ENCODE measurements at places on chromosomes 2 and 18. TPM values are rescaled to one million over a fixed set of nuclear protein-coding genes. Genes with fewer than 3 reads are reported as not detected.

DNA sequence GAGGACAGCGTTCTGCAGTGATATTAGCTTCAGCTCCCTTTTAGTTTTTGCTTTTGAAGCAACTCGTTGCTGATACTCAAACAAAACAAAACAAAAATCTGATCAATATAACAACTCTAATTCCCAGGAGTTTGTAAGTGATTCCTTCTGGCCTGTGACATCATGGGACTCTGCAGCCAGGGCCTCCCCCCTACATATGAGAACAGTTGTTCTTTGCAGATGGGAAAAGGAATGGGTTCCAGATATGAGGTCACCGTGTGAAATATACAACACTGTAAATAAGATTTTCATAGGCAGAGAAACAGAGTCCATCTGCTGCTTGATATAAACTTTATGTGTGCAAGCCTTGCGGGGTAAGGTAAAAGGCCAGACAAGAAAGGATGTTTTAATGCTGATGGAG is 56.7 kb downstream of the DIS3L2 start:
- no peak for DNase-seq

- DNase-seq, result no peak
These were observed 83.3 kb downstream of the RTP5 start for GRCh38 chr2:241952816-241953215.

GRCh38 chr2:160347269-160347863 is 146.2 kb downstream of the RBMS1 start:
- no peak for DNase-seq

DNA sequence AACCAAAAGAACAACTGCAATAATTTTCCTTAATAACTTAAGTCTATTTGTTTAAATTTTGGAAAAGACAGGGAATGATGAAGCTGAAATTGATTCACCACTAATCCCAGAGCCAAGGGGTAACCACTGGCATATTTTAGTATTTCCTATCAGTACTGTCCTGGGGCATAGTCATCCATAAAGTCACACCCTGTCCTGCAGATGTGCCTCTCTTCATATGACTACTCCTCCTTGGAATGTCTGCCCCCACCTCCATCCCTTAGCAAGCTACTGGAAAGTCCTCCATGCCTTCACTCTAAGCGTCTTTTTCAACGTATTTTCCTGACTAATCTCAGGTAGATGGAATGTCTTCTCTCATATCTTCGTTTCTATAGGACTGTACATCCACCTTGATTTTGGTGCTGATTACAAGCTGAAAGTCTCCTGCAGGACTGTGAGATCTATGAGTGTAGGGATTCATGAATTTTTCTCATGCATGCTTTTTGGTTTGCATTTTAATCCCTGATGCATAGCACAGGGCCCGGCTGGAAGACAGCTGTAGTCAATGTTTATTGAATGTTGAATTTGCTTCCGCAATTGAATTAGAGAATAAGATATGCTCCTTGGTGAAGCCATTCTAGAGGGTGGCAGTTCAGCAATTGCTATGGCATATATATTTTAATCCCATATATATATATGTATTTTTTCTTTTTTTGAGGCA is 85.6 kb downstream of the MOGAT1 start:
- no peak for DNase-seq

Gene CNRIP1
- not detected for total RNA-seq

Gene SKOR2
- total RNA-seq, result 0.21 TPM

Measured in activated CD4-positive, alpha-beta T cell treated with anti-CD3 and anti-CD28 coated beads for 36 hours (primary cell).